ENCODE measurements at places on chromosomes 16 and 17. TPM values are rescaled to one million over a fixed set of nuclear protein-coding genes. Genes with fewer than 3 reads are reported as not detected.

The KRT33B gene
- not detected for total RNA-seq

The HOXB6 gene
- 0.22 TPM for total RNA-seq

The PRSS36 gene
- not detected for total RNA-seq

The GNAO1 gene
- 1.3 TPM for total RNA-seq

The VTN gene
- total RNA-seq: not detected

- H3K27ac ChIP-seq: no peak overlapping the region
- peaks cover 2% of the 10 kb centered on the region for H3K4me1 ChIP-seq
- no peak for DNase-seq
- no peak overlapping the region for H3K4me3 ChIP-seq
- H3K27me3 ChIP-seq: no peaks in the 10 kb centered on the region
Observed at GRCh38 chr17:795276-795675, 13.1 kb downstream of the MRM3 start.

GRCh38 chr16:65120831-65121721 is 787 bp downstream of the CDH11 start:
- no peak for DNase-seq
- H3K4me1 ChIP-seq: no peaks in the 10 kb centered on the region
- no peak overlapping the region for H3K27ac ChIP-seq
- H3K36me3 ChIP-seq: no peaks in the 10 kb centered on the region
- no peak overlapping the region for H3K4me3 ChIP-seq

DNA sequence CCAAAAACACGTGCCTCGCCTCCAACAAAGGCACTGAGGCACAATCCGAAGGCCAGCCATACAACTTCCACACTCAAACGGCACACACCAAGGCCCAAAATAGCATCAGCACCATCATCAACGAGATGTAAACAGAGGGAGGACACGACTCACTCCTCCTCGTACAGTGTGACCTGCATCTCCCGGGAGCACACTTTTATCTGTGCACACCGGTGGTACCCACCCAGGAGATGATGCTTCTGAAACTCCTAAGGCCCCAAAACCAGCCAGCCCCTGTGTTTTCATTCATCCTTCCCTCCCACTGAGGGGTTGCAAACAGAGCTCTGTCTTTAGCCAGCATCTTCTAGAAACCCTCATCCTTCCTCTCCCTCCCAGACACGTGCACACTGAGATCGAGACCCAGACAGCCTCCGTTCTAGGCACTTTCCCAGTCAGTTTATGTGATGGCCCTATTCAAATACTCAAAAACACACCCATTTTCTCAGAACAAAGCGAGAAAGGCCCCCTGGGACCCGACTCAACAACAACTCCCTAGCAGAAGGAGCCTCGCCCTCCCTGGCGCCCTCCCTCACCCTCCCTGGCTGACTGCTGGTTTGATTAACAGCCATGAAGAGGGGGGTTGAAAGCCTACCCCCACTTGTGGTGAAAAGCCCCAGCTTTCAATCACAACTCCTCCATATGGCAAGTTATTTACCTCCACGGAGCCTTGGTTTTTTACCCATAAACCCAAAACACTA is 76.3 kb downstream of the GAS7 start:
- no peak overlapping the region for H3K4me3 ChIP-seq
- DNase-seq: no peak
- peaks cover 12% of the 10 kb centered on the region for H3K27me3 ChIP-seq
- no peak overlapping the region for H3K27ac ChIP-seq

- H3K27ac ChIP-seq: no peak overlapping the region
- no peaks in the 10 kb centered on the region for H3K36me3 ChIP-seq
- DNase-seq: no peak
Observed at GRCh38 chr16:30041841-30042240, 10.8 kb upstream of the TLCD3B start.

DNA sequence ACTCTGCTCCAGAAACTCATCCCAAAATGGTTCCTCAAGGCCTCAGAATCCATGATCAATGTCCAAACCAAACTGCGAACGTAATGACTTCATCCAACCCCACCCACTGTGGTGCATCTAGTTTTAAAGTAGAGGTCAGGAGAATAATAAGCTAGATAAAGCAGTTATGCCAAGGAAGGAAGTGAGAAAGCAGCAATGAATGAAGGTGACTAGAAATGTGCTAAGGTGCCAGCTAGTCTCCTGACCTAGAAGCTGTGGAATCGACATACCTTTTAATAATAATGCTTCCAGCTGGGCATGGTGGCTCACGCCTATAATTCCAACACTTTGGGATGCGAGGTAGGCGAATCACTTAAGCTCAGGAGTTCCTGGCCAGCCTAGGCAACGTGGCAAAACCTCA is 99.2 kb downstream of the SMG6 start:
- DNase-seq: no peak
- no peak overlapping the region for H3K4me3 ChIP-seq
- H3K36me3 ChIP-seq: peaks cover 2% of the 10 kb centered on the region
- H3K27me3 ChIP-seq: no peaks in the 10 kb centered on the region

DNA sequence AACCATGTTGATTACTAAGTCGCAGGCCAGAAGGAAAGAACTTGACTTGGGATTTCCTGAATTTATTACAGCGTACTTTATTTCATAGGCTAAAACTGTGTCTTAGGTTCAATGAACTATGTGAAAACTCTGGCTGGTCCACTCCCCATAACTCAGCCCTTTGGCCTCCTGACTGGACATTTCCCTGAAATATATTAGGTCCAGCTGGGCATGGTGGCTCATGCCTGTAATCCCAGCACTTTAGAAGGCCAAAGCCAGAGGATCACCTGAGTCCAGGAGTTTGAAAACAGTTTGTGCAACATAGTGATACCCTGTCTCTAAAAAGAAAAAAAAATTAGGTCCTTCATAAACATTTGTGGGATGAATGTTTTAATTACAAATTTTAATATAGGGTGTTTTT is 97.0 kb downstream of the CYLD start:
- no peak overlapping the region for H3K4me3 ChIP-seq
- no peak overlapping the region for H3K27ac ChIP-seq
- H3K27me3 ChIP-seq: peaks cover 4% of the 10 kb centered on the region
- no peaks in the 10 kb centered on the region for H3K36me3 ChIP-seq
- H3K4me1 ChIP-seq: peaks cover 24% of the 10 kb centered on the region
- DNase-seq: no peak

GRCh38 chr17:1710807-1711553 is 803 bp upstream of the TLCD2 start:
- H3K4me1 ChIP-seq: peaks cover 24% of the 10 kb centered on the region
- peaks cover 1% of the 10 kb centered on the region for H3K36me3 ChIP-seq
- peaks cover 1% of the 10 kb centered on the region for H3K27me3 ChIP-seq
- no peak for DNase-seq

- H3K27ac ChIP-seq: no peak overlapping the region
- H3K4me1 ChIP-seq: peaks cover 2% of the 10 kb centered on the region
- no peaks in the 10 kb centered on the region for H3K36me3 ChIP-seq
- no peak overlapping the region for H3K4me3 ChIP-seq
Observed at GRCh38 chr17:78957128-78957527, 22.6 kb downstream of the LGALS3BP start.

Data from activated CD4-positive, alpha-beta memory T cell treated with anti-CD3 and anti-CD28 coated beads for 36 hours (primary cell).